Brain pericyte (primary cell): ENCODE measurements at places on chromosomes 1 and 21.

DNA sequence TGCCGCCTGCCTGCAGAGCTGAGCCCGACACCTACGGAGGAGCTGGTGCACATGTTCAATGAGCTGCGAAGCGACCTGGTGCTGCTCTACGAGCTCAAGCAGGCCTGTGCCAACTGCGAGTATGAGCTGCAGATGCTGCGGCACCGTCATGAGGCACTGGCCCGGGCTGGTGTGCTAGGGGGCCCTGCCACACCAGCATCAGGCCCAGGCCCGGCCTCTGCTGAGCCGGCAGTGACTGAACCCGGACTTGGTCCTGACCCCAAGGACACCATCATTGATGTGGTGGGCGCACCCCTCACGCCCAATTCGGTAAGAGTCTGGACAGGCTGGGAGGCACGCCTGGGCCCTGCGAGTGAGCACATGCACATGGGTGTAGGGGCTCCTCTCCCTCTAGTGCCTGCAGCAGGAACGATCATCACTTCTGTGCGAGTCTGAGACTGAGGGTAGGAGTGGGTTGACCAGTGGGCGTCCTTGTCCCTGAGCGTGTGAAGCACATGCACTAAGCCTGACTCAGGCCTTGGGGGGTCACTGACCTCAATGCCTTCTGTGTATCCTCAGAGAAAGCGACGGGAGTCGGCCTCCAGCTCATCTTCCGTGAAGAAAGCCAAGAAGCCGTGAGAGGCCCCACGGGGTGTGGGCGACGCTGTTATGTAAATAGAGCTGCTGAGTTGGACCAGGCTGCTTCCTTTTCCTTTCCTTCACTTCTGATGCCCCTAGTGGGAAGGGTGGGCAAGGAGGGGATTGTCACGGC lies 6.9 kb downstream of the DMAP1 start:
- no peak for DNase-seq

GRCh38 chr1:62439652-62440371 lies 3.0 kb downstream of the USP1 start:
- no peak for DNase-seq

DNA sequence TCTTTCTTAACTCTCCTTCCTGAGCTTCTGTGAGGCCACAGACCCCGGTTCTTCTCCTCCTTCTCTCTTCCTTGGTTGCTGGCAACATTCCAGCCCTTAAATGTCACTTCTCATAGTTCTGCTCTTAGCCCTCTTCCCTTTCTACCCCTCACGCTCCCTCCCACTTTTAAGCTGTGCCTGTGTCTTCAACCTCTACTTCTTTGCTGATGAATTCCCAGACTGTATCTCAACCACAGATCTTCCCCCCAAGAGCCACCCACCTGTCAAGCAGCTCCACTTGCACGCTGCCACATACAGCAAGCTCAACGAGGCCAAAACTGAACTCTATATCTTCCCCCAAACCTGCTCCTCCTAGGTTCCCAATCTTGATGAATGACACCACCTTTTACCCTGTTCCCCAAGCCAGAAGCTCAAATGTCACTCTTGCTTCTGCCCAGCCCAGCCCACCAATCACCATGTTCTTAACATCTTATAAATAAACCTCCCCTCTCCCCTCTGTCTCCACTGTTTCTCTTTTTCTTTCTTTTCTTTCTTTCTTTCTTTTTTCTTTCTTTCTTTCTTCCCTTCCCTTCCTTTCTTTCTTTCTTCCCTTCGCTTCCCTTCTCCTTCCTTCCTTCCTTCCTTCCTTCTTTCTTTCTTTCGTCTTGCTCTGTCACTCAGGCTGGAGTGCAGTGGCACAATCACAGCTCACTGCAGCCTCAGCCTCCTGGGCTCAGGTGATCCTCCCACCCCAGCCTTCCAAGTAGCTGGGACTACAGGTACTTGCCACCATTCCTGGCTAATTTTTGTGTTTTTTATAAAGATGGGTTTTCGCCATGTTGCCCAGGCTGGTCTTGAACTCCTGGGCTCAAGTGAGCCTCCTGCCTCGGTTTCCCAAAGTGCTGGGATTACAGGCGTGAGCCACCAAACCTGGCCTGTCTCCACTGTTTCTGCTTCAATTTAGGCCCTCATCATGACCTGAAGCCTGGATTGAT lies 19.8 kb upstream of the PTP4A2 start:
- DNase-seq = no peak

DNA sequence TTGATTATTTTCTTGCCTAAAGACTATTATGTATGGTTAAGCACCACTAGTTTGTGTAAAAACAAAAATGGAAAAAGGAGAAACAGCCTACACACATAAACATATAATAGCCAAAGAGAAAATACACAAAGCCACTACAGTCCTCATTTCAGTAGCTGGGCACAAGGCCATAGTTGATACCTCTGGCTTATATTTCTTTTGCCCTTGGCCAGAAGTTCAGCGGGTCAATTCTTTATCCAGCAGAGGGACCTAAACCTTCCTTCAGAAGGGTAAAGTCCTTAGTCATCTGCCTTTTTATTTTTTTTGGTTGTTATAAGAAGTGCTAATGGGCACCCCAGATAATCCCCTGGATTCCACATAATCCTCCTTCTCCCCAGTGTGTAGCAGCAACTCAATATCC lies 134.1 kb downstream of the PIGK start:
- no peak for DNase-seq

- DNase-seq = no peak
Measured at GRCh38 chr1:230291731-230292620, 134.2 kb downstream of the PGBD5 start.

GRCh38 chr1:202605515-202605914 lies 104.7 kb downstream of the SYT2 start:
- DNase-seq = no peak

- no peak for DNase-seq
Measured at GRCh38 chr1:20120796-20121195, 1.5 kb upstream of the PLA2G2D start.

DNA sequence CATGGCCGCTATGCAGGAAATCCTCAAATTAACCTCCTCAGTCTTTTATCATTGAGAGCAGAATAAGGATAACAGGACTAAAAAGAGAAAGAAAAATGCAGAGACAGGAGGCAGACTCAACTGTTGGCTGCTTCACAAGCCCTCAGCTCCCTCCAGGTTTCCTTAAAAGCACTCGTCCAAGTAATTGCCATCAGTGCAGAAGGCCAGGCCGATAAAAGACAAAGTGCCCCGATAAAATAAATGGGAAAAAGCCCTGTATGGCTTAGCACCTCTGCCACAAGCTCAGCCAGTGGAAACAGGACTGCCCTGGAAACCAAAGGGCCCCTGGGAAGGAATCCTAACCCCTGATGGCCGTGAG lies 8.1 kb downstream of the S100A6 start:
- no peak for DNase-seq

GRCh38 chr1:113219377-113219776 lies 146.4 kb downstream of the LRIG2 start:
- DNase-seq = no peak

GRCh38 chr1:53577761-53578100 lies 118.5 kb downstream of the DMRTB1 start:
- DNase-seq = no peak

GRCh38 chr1:21293537-21294265 lies 3.4 kb upstream of the ECE1 start:
- DNase-seq = no peak

GRCh38 chr1:163656095-163656759 lies 334.5 kb downstream of the NUF2 start:
- DNase-seq = no peak

DNA sequence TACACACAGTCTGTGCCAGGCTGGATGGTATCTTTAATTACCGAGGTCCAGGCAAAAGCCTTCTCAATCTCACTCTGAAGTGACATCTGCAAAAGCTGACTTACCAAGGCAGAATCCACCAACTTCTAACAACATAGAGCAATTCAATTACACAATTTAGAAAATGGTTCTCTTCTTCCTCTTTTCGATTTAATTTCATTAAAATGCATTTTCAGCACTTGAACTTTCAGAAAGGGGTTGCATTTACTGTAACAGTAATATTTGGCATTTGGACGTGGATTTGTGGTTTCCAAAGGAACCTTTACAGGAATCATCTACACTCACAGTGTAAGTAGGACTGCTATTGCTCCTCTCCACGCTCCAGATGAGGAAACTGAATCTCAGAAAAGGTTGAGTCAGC lies 53.3 kb downstream of the ERO1B start:
- DNase-seq = no peak

DNA sequence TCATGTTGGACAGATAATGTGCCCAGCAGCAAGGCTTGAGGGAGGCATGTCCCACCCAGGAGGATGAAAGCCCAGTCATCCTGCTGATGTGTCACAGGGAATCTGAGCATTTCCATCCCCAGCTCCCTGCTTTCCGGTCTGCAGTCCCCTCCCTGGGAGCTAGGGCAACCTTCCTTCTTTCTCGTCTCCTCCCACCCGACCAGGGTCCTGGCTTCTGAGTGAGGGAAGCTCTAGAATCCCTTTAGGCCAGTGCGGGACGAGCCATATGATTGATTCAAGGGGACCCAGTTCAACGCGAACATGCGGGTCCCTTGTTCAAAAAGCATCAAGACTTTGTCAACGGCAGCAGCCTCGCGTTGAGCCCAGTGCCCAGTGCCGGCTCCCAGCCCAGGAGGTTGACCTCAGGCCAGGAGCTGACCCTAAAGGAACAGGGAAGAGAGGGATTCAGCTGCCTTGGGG lies 96.7 kb upstream of the TMPRSS2 start:
- DNase-seq = no peak

DNA sequence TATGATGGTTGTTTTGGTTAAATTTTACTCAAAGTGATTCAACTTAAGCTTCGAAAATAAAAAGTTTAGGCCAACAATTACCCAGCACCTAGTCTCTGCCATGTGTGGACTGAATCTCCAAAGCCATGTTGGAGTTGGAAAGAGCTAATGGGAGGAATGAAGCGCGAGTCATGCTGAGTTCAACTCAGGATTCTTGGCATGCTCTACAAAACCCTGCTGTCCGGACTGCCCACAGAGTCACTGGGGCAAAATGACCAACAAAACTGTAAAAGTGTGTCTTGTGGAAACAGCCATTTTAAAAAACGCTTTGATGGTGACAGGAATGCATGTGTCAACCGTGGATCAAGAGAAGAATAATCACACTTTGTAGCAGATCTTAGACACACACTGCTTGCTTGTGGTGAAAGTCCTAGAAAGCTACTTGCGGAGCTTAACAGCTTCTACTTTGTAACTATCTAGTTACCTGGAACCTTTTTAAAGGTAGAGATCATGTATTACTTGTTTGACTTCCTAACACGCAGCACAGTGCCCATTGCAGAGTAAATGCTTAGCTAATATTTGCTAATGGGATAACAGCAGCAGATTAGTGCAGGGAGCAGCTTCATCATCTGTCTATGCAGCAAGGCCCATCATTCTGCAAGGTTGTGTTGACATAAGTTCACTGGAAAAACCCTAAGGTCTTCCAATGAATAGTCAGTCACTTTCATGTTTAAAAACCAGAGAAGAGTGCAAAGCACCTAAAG lies 7.0 kb upstream of the GBP6 start:
- DNase-seq = no peak

GRCh38 chr1:25473653-25474225 lies 43.0 kb downstream of the MACO1 start:
- DNase-seq = no peak

DNA sequence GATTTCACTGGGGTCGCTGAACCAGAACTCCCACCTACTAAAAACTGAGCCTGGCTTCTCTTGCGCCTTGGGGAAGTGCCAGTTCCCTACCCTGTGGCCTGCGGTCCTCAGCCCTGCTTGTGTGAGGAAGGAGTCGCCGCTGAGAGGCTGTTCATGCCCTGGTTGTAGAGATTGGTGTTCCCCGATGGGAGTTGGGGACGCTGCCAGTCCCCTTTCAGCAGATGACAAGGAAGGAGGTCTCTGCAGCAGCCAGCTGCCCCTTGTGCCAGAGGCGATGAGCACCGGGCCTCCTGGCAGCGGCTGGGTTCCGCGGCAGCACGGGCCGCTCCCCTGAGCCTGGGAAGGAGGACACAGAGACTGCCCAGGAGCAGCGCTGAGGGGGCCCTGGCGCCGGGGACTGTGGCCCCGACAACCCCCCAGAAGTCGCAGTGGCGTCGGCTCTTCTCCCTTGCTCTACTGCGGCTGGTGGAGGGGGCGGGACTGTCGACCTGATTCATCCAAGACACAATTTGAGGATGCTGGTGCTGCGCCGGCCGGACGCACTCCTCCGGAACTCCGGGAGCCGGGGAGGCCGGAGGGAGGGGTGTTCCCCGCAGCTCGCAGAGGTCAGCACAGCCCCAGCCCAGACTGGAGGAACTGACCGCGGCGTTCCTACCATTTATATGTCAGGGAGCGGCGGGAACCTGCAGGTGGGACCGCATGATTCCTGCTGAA lies 12.0 kb upstream of the ADORA3 start:
- no peak for DNase-seq

- DNase-seq = no peak
Measured at GRCh38 chr1:171446386-171446785, 38.9 kb upstream of the PRRC2C start.

- no peak for DNase-seq
Measured at GRCh38 chr1:234573711-234574299, 36.2 kb downstream of the IRF2BP2 start.

DNA sequence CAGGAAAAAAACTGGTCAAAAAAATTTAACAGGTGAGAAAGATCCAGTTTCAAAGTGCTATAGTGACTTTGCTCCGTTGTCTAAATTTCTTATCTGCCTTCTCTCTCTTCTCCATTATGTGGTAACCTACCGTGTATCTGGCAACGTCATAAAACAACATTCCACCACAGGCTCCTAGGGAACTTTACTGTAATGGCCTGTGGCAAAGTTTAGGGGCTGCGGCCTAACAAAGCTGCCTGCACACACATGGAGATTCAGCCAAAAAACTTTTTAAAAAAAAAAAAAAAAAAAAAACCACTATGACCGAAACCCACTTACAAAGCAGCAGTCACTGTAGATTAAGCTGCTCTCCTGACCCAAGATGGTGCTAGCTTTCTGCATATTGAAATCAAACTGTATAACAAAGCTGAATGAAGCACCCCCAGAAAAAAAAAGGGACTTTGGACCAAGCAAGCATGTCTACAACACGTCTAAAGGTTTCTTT lies 202.6 kb downstream of the SLC45A1 start:
- no peak for DNase-seq

DNA sequence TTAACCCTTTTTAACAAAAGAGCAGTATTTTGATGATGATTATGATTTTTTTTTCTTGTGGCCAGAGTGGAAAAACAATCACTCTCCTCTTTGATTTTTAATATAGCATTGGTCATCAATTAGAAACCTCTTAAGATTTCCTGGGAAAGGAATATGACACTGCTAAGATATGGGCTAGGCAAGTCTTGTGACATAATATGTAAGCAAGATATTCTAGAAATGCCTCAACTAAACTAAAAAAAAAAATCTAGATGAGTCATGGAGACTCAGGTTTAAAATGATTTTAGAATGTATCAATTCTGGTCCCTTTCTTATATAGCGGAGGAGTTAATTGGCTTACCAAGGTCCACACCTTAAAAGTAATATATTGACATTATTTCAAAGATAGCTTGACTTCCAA lies 60.3 kb upstream of the JUN start:
- no peak for DNase-seq

DNA sequence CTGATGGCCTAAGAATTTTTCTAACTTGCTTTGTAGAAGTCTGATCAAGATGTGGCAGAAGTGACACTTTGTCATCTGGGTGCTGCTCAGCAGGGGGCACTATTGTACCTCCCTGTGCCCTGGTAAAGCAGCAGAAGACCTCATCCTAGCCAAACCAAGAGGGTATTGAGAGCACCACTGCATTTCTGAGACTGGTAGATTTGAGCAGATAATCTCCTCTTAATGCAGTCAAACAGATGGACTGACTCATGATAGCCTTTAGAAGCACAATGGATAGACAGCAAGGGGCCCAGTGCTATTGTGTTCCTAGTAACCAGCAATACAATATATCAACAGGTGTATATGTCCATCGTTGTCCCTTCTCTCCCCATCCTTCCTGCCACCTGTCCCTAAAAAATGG lies 5.7 kb downstream of the TPM3 start:
- DNase-seq = no peak

GRCh38 chr1:90850181-90850897 lies 133.2 kb upstream of the BARHL2 start:
- DNase-seq = no peak
